Testis (tissue), 5 donors: ENCODE measurements at places on chromosomes 7 and 10.

- no peak for DNase-seq
Observed at GRCh38 chr10:122191936-122192541, 79.1 kb upstream of the BTBD16 start.

- no peak for DNase-seq
Observed at GRCh38 chr7:43554423-43554822, 28.5 kb upstream of the STK17A start.

- DNase-seq = no peak
Observed at GRCh38 chr10:21655687-21656086, 121.7 kb downstream of the MLLT10 start.

- no peak for DNase-seq
Observed at GRCh38 chr10:110353244-110354119, 48.8 kb upstream of the SMNDC1 start.

DNA sequence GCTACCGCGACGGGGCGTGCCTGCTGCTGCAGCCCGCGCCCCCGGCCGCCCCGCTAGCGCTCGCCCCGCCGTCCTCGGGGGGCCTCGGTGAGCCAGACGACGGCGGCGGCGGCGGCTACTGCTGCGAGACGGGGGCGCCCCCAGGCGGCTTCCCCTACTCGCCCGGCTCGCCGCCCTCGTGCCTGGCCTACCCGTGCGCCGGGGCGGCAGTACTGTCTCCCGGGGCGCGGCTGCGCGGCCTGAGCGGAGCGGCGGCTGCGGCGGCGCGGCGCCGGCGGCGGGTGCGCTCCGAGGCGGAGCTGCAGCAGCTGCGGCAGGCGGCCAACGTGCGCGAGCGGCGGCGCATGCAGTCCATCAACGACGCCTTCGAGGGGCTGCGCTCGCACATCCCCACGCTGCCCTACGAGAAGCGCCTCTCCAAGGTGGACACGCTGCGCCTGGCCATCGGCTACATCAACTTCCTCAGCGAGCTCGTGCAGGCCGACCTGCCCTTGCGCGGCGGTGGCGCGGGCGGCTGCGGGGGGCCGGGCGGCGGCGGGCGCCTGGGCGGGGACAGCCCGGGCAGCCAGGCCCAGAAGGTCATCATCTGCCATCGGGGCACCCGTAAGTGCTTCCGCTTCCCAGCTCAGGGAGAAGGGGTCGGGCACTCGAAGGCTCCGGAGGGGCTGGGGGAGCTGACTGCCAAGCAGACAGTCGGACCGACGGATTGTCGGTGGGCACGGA lies 761 bp downstream of the PTF1A start:
- no peak for DNase-seq

DNA sequence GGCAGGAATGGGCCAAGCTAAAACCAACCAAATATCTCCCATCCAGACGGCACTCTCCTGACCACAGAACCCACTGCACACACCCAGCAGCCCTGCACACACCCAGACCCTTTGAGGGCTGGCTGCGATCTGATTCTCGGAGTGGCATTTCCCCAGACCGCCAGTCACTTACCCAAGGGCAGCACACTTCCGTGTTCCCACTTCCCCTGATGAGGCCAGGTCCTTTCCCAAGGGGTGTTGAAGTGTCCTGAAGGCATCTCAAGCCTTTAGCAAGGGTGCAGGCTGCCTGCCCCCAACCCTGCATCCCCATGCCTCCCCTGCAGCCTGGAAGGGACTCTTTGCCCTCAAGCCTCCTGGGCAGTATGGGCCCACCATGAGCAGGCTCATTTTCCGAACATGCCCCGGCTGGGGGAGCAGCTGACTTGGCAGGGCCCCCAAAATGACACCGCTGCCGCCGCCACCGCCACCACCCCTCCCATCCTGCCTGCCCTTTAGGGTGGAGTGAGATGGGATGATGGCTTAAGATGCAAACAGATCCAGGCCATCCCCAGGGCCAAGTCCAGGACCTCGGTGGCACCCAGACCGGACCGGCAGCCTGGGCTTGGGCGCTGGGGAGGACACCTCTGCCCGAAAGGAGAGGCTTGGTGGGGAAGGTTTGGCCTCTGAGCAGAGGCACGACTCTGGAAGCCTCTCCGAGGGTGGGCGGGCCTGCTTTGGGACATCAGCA lies 159.8 kb downstream of the NRF1 start:
- no peak for DNase-seq
